Endothelial cell of umbilical vein (primary cell): ENCODE measurements at places on chromosomes 4 and X. TPM values are rescaled to one million over a fixed set of nuclear protein-coding genes. Genes with fewer than 3 reads are reported as not detected.

CT45A5 gene
- not detected in 2 replicates for total RNA-seq

DNA sequence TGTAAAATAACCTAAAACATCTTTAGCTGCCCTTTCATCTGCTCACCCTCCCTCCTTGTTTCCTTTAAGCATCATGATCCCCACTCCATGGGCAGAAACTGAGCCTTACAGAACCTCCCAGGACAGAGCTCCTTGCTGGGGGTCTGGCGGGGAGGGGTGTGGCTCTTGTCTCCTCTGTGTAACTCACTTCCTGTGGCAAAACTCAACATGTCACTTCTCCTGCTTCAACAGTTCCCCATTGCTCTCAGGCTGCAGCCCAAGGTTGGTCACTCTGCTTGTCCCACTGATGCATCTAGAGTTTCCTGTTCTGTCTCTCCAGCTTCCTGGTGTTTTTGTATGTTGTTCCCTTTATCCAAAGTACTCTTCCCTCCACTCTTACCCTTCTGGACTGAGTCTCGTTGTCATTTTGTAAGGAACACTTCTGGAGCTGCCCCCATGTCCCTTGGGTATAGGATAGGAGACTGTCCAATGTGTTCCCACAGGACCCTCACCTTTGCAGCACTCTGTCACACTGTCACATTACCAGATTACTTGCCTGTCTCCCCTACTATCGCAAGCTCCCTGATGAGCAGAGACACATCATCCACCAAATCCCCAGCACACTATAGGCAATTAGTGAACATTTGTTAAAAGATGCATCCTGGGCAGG, 19.6 kb downstream of the TMEM31 start:
- DNase-seq = no peak
- no peak overlapping the region for H3K4me3 ChIP-seq
- no peaks in the 10 kb centered on the region for H3K36me3 ChIP-seq
- H3K27me3 ChIP-seq = no peaks in the 10 kb centered on the region
- peaks cover 18% of the 10 kb centered on the region for H3K4me1 ChIP-seq

- H3K27me3 ChIP-seq = no peaks in the 10 kb centered on the region
- H3K27ac ChIP-seq = no peak overlapping the region
- H3K36me3 ChIP-seq = no peaks in the 10 kb centered on the region
- H3K4me1 ChIP-seq = no peaks in the 10 kb centered on the region
Observed at GRCh38 chr4:18463987-18464559, 442.5 kb upstream of the LCORL start.

GRCh38 chr4:139736274-139736660, 70.6 kb downstream of the MGST2 start:
- no peaks in the 10 kb centered on the region for H3K36me3 ChIP-seq
- peak; percentile 13 for DNase-seq
- no peaks in the 10 kb centered on the region for H3K27me3 ChIP-seq
- peaks cover 21% of the 10 kb centered on the region for H3K4me1 ChIP-seq
- no peak overlapping the region for H3K4me3 ChIP-seq

- H3K27ac ChIP-seq = no peak overlapping the region
- H3K36me3 ChIP-seq = no peaks in the 10 kb centered on the region
- H3K4me1 ChIP-seq = no peaks in the 10 kb centered on the region
- no peak overlapping the region for H3K4me3 ChIP-seq
- no peaks in the 10 kb centered on the region for H3K27me3 ChIP-seq
Observed at GRCh38 chr4:102404431-102404969, 59.2 kb upstream of the SLC39A8 start.

DNA sequence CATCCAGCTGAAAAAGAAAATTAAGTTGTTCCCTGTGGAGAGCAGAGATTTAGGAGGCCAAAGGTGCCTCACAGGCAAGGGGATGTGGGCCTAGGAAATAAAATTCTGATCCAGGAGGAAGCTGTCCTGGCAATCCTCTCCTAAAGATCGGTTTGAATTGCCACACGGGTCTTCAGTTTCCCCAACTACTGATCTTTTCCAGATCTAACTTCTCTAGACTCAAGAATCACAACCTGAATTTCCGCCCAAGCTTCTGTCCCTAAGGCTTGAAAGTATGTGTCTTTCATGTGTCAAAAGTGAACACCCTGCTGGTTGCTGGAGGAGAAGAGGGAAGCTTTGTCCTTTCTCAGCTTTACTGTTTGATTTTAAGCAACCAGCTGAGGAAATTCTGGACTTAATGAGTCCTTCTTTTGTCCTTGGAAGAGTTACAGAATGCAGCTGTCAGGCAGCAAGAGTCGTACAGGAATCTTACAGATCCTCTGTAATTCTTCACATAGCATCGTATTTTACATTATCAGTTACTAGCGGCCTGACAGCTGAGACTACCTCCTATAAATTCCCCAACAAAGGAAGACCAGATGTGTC, 93.8 kb downstream of the INPP4B start:
- no peaks in the 10 kb centered on the region for H3K4me1 ChIP-seq
- H3K27ac ChIP-seq = no peak overlapping the region
- H3K4me3 ChIP-seq = no peak overlapping the region
- H3K36me3 ChIP-seq = no peaks in the 10 kb centered on the region
